Renal pelvis (tissue), 12 donors: ENCODE measurements at places on chromosomes 3 and 15.
A peak's percentile ranks its signal among the peaks of the same experiment; 100 is the strongest.

GRCh38 chr3:128179484-128179819, 26.2 kb downstream of the EEFSEC start:
- DNase-seq = no peak

DNA sequence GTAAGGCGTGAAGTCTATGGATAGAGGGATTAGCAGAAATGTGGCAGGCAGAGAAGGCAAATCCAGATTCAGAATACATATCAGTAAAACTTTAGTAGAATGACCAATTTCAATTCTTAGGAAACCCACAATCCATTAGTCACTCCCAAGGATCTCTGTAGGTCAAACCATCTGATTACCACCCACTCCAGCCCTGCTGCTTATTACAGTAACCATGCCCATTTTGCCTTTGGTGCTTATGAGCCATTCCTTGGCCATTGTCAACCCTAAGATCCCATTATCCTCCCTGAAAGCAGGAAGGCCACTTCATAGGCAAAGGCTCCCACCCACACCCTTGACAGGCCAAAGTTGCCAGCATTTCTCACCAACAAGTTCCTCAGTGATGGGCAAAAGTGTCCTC, 5.1 kb upstream of the KLHL40 start:
- no peak for DNase-seq

DNA sequence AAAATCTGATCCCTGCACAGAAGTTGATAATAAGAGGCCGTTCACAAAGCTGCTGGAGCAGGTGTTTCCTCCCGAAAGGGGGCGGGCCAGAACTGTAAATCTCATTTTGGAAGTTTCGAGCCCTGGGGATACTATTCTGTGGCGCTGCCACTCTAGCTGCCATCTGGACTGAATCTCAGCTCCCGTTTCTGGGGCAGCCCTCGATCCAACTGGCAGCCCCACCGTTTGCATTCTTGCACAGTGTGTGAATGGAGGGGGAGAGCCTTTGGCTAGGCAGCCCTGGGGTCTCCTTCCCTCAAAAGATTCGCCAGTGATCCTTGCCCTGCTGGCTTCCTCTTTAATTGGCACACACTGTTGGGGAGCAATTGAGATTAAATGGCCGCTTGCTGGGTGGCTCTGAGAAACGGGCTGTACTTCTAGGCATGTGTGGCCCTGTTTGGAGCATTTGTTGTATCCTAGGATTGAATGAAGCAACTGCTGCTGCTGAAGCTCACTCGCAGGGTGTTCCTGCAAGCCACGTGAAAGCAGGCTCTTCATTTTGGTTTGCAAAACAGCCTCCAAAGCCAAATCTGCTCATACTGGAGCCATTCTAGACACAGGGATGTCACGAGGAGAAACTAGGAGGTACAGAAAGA, 57.2 kb upstream of the TOPAZ1 start:
- peak; percentile 5 for DNase-seq

DNA sequence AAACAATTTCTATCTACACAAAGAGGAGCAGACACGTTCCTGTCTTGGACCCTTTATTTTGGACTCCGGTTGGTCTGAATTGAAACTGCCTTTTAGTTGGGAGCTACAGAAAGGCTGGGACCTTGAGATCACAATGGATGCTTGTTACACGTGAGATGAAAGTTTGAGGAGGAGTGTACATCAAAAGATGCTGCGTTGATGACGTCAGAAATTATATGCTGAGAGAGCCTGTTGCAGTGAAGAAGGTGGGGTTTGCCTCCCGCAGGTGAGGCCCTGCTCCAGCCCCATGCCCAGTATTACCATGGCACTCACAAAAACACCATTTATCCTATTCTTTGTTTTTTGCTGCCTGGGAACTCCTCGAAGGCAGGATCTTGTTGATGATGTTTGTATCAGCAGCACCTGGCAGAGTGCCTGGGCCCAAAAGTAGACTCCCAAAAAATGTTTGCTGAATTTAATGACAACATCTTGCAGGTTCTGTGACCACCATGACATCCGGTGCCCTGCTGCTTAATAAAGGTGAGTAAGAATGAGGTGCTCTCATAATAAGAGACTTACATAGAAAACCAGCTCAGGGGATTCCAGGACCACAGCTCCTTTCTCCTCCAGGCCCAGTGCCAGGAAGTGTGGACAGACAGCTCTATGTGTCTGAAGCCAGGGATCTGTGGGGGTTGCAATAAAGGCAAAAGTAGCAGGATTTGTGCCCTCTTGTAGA, 136.1 kb upstream of the UBE2E1 start:
- no peak for DNase-seq

DNA sequence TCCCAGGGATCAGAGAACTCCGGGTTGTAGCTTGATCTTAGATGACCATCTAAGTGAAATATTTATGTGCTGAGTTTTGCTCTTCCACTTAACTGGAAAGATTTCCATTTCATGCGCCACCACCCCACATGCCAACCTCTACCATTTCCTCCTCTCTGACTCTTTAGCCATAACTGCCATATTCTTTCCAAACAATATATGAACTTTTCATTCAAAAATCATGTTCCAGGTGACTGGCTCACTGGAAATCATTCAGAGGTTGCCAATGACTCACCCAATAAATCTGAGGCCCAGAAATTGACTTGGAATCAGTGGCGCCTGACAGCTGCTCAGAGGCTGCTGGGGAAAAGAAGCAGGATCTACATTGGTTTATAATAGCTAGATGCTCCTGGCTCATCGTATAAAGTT, 31.6 kb upstream of the FAM174B start:
- DNase-seq = no peak

DNA sequence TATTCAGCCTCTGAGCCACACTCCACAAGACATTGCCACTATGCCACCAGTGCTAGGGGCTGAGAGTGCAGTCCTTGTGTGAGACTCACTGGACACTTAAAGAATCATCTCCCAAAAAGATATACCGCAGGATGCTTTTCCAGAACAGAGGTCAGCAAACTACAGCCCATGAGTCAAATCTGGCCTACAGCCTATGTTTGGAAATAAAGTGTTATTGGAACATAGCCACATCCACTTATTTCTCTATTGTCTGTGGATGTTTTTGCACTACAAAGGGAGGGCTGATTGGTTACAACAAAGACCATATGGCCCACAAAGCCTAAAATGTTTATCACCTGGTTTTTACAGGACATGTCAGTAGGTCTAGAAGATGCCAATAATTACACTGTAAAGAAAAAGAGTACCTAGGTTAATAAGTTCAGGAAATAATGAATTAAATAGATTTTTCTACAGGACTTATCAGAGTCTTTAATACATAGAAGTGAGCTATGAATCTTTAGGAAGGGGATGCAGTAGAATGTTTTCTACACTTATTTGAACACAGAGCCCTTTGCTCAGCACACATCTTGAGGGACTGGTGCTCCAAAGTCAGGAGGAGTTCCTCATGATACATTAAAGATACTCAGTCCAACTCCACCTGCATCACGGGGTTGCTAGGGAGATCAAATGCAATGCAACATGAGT, 26.3 kb downstream of the SRGAP3 start:
- DNase-seq = no peak
